NCI-H446 (cell line): ENCODE measurements at places on chromosomes 6 and 20.

GRCh38 chr6:159023893-159024292 lies 20.9 kb downstream of the TAGAP start:
- DNase-seq: no peak

DNA sequence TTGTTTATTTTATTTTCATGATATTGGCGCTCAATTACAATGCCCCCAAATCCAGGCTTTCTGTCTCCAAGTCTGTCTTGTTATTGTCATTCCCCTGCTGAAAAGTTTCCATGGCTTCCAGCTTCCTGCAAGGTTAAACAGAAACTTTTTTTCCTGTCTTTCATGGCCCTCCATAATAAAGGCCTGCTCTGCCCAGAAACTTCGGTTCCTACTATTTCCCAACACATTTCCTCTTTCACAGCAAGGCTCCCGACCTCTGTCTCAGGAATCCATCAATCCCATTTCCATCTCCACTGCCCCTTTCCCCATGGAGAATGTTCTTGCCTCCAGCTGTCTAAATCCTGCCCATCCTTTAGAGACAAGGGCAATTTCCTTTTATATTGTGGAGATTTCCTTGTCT lies 365.2 kb upstream of the JARID2 start:
- no peak for DNase-seq

GRCh38 chr6:46719099-46719498 lies 16.1 kb downstream of the PLA2G7 start:
- DNase-seq: no peak

DNA sequence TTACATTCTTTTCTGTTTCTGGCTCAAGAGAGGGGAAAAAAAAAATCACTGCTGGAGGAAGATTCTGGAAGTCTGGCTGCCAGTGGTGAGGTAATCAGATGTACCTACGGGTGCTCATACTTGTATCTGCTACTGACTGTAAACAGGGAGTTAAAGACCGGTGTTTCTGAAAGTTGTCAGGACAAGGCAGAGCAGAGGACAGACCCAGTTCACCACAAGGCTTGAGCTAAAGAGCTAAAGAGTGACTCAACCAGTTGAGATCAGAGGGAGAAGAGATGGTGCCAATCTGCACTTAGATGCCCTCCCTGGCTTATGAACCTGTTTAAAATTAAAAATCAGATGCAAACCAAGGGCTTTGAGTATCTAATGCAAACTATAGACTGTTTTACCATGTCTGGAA lies 55.4 kb downstream of the CEP162 start:
- DNase-seq: no peak

DNA sequence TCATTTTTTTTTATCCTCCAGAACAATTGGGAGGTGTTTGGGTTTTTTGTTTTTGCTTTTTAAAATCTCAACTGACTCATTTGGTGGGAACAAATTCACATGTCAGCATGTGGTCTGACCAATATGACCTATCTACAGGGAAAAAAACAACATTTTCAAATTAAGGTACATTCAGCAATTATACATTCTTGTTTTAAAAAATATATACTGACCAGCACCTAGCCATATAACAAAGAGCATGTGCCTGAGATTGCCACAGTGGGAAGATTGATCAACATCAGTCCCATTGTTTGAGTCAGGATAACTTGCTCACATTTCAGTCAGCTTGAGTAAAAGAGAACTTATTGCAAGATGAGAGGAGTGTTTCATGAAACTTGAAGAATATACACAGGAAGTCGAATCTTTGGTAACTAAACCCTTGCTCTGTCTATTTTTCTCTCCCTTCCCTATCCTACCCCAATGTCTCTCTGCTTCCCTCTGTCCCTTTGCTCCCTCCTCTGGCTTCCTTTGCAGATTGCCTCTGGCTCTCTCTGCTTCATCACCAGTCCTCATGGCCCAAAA lies 163.2 kb upstream of the TAB2 start:
- no peak for DNase-seq
